ENCODE measurements at places on chromosomes 2 and 18.

- DNase-seq: no peak
Measured at GRCh38 chr2:133500917-133501316, 67.3 kb downstream of the NCKAP5 start.

- DNase-seq: no peak
Measured at GRCh38 chr2:118844261-118845004, 3.0 kb downstream of the EN1 start.

- DNase-seq: peak; percentile 21
Measured at GRCh38 chr18:22408059-22408458, 9.7 kb downstream of the CTAGE1 start.

DNA sequence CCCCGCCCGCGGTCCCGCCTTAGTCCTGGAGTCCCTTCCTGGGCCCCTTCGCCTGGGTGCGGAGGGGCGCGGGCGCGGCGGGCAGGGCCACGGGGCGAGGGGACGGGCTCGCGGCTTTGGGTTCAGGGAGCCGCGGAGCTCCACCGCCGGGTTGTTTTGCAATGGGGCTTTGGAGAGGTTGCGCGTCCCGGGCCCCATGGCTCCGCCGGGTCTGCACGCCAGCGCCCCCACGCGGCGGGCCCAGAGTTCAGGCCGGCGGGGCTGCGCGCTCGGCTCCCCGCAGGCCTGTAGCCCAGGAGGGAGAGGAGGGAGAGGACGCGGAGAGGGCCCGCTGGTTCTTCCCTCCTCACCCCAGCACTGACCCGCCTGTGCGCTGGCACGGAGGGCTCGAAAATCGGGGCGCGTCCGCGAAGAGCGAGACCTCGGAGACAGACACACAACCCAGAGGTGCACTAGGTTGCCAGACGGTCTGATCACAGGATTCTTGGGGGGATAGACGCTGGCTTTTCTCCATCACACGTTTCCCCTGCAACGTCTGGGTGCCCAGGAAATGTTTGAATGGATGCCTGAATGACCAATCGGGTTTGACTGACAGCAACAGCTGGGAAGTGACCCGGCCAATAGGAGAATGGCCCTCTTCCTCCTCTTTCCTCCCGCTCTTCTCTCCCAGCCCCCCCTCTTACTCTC is 4.9 kb upstream of the SIX2 start:
- DNase-seq: no peak

- DNase-seq: no peak
Measured at GRCh38 chr2:149031396-149031795, 7.1 kb upstream of the LYPD6B start.

Data from NAMALWA (cell line).